CD4-positive, CD25-positive, alpha-beta regulatory T cell (primary cell): ENCODE measurements at places on chromosomes 13 and 19. TPM values are rescaled to one million over a fixed set of nuclear protein-coding genes. Genes with fewer than 3 reads are reported as not detected.

GRCh38 chr19:10764340-10764894 is 46.5 kb downstream of the DNM2 start:
- peaks cover 48% of the 10 kb centered on the region for H3K4me1 ChIP-seq
- H3K27ac ChIP-seq, result no peak overlapping the region
- H3K27me3 ChIP-seq, result no peaks in the 10 kb centered on the region

GRCh38 chr13:20116213-20116612 is 44.6 kb downstream of the GJA3 start:
- no peaks in the 10 kb centered on the region for H3K27me3 ChIP-seq
- H3K4me1 ChIP-seq, result peaks cover 13% of the 10 kb centered on the region
- H3K36me3 ChIP-seq, result no peaks in the 10 kb centered on the region
- no peak for DNase-seq
- H3K27ac ChIP-seq, result no peak overlapping the region
- H3K4me3 ChIP-seq, result no peak overlapping the region

- no peak for DNase-seq
- H3K4me1 ChIP-seq, result no peaks in the 10 kb centered on the region
- peaks cover 80% of the 10 kb centered on the region for H3K36me3 ChIP-seq
- H3K27ac ChIP-seq, result no peak overlapping the region
- no peaks in the 10 kb centered on the region for H3K27me3 ChIP-seq
Observed at GRCh38 chr19:47070756-47071155, 22.3 kb upstream of the TMEM160 start.

Gene IFNL1
- polyA plus RNA-seq, result not detected

Gene HDGFL2
- 11.5 TPM for polyA plus RNA-seq

Gene PCDH9
- 0.08 TPM for polyA plus RNA-seq

DNA sequence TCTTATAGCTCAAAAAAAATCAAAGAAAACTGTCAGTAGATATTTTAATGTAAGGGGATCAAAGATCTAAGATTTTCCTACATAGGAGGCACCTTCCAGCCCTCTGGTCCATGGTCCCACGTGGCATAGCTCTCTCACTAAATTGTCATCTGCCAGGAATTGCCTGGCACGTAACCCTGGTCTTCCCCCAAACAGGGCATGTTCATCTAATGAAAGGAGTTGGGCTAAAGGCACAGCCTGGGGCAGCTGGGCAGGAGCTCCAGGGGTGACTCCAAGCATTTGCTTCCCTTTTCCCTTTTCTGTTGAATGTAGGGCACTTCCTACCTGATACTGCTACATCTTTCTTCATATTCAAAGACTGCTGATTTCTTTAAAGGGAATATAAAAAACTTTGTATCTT is 148.7 kb downstream of the COL4A1 start:
- no peak for DNase-seq
- no peaks in the 10 kb centered on the region for H3K36me3 ChIP-seq
- H3K4me3 ChIP-seq, result no peak overlapping the region
- H3K27ac ChIP-seq, result no peak overlapping the region

- H3K4me1 ChIP-seq, result peaks cover 82% of the 10 kb centered on the region
- no peaks in the 10 kb centered on the region for H3K27me3 ChIP-seq
- peak overlapping the region; percentile 1 for H3K4me3 ChIP-seq
- peak; percentile 58 for DNase-seq
Observed at GRCh38 chr19:5967994-5968430, 9.9 kb downstream of the RANBP3 start.

Gene ZNF558
- 11.2 TPM for polyA plus RNA-seq

Gene ZNF302
- polyA plus RNA-seq, result 19.4 TPM

DNA sequence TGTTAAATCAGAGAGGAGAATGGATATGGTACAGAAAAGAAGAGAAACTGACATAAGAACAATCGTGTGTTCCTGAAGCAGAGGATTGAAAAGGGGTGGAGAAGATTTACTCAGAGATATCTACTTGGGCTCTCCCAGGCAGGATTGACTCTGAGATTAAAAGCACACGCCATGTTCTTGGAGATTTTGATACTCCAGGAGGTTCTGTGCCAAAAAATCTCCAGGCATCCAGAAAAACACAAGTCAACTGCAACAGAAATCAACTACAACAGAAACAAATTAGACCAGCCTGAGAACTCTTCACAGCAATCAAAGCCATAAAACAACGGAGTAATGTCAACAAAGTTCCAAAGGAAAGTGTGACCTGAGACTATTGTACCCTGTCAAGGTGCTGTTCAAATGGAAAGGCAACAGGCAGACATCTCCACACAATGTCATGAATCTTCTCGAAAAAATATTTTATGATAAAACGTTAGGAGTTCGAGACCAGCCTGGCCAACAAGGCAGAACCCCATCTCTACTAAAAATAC is 104.2 kb downstream of the UBL3 start:
- DNase-seq, result no peak
- no peaks in the 10 kb centered on the region for H3K36me3 ChIP-seq
- H3K27me3 ChIP-seq, result no peaks in the 10 kb centered on the region
- no peaks in the 10 kb centered on the region for H3K4me1 ChIP-seq
- H3K4me3 ChIP-seq, result no peak overlapping the region
- H3K27ac ChIP-seq, result no peak overlapping the region

DNA sequence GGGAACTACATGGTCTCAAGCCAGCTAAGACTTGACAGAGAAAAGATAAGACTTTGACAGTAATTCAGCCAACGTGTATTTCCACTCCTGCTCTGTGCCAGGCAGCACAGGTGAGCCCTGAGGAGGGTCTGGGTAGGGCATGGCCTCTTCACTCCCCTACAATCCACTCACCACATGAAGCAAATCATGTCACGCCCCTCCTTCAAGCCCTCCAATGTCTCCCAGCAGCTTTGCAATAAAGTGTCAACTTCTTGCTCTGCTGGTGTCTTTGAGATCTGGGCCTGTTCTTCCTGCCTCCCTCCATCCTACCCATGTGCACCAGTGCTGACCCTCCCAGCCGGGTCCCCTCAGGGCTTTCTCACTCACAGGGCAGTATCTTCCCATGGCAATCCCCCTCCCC is 58.5 kb downstream of the CCDC70 start:
- H3K4me1 ChIP-seq, result peaks cover 3% of the 10 kb centered on the region
- no peak overlapping the region for H3K27ac ChIP-seq
- H3K36me3 ChIP-seq, result no peaks in the 10 kb centered on the region
- no peaks in the 10 kb centered on the region for H3K27me3 ChIP-seq
- no peak overlapping the region for H3K4me3 ChIP-seq
- no peak for DNase-seq

GRCh38 chr19:37706052-37706605 is 13.4 kb downstream of the ZNF607 start:
- no peak overlapping the region for H3K27ac ChIP-seq
- no peak overlapping the region for H3K4me3 ChIP-seq
- H3K4me1 ChIP-seq, result no peaks in the 10 kb centered on the region
- no peaks in the 10 kb centered on the region for H3K27me3 ChIP-seq
- no peak for DNase-seq

GRCh38 chr13:44397766-44398223 is 24.2 kb downstream of the SERP2 start:
- no peak overlapping the region for H3K4me3 ChIP-seq
- H3K36me3 ChIP-seq, result no peaks in the 10 kb centered on the region
- no peak for DNase-seq
- no peak overlapping the region for H3K27ac ChIP-seq

DNA sequence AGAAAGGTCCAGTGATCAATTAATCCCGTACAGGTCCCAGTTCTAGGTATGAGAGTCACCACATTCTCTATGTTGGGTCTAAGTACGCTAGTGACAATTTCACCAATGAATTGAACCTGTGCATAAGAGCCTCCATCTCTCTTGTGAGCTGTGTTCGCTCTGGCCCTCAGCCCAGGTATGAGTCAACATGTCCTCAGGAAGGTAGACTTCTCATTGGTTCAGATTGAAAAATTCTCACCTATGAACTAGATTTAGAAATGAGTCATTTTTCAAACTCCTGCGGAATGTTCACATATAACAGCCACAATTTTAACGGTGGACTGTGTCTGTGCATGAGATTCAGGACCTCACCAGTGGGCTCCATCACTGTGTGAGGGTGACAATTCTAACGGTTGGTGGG is 12.7 kb upstream of the ZNF43 start:
- H3K27ac ChIP-seq, result no peak overlapping the region
- no peak overlapping the region for H3K4me3 ChIP-seq
- peaks cover 24% of the 10 kb centered on the region for H3K36me3 ChIP-seq
- peaks cover 11% of the 10 kb centered on the region for H3K4me1 ChIP-seq

DNA sequence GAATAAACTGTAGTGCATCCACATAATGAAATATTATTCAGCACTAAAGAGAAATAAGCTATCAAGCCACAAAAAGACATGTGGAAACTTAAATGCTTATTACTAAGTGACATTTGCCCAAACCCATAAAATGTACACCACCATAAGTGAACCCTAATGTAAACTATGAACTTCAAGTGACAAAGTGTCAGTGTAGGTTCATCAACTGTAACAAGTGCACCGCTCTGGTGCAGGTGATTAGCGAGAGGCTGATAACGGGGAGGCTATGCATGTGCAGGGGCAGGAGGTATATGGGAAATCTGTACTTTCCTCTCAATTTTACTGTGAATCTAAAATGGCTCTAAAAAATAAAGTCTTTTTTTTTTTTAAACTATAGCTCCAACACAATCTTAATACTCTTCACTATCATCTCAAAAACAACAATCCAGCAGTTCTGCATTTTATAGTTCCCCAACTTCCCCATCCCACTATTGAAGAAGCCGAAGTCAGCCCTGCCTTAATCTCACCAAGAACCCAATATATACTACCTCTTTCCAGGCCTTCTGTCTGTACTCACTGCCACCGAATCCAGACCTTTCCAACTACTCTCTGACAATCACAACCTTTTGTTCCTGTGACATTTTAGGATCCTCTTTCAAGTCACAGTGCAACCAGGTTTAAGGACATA is 22.6 kb downstream of the ELF1 start:
- H3K27ac ChIP-seq, result peak overlapping the region; percentile 68

DNA sequence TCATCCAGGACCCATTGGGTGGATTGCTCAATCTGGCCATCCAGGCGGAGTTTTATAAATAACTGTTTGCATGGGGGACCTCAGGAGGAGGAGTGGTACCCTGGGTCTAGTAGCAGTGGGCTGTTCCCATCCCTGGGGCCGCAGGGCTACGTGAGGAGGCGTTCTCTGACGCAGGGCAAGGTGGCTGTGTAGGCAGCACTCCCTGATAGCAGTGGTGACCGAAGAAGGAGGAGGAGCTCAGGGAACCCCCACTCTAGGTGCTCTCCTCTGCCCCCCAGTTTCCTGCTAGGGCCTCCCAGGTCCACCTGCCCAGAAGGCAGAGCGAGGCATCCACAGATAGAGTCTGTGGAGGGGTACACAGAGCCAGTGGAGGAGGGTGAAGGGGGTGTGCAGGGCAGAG is 64.1 kb downstream of the CCNE1 start:
- H3K4me1 ChIP-seq, result peaks cover 16% of the 10 kb centered on the region
- no peaks in the 10 kb centered on the region for H3K36me3 ChIP-seq
- H3K27me3 ChIP-seq, result peaks cover 3% of the 10 kb centered on the region
- DNase-seq, result no peak

GRCh38 chr19:58518256-58519086 is 1.1 kb downstream of the ZBTB45 start:
- peaks cover 31% of the 10 kb centered on the region for H3K4me1 ChIP-seq
- H3K27me3 ChIP-seq, result no peaks in the 10 kb centered on the region
- peak overlapping the region; percentile 65 for H3K4me3 ChIP-seq
- peaks cover 4% of the 10 kb centered on the region for H3K36me3 ChIP-seq

Gene GNG7
- 1.6 TPM for polyA plus RNA-seq

- H3K27ac ChIP-seq, result no peak overlapping the region
- H3K4me1 ChIP-seq, result no peaks in the 10 kb centered on the region
- DNase-seq, result no peak
- no peaks in the 10 kb centered on the region for H3K27me3 ChIP-seq
- no peak overlapping the region for H3K4me3 ChIP-seq
Observed at GRCh38 chr13:32495841-32496240, 42.8 kb downstream of the N4BP2L2 start.

DNA sequence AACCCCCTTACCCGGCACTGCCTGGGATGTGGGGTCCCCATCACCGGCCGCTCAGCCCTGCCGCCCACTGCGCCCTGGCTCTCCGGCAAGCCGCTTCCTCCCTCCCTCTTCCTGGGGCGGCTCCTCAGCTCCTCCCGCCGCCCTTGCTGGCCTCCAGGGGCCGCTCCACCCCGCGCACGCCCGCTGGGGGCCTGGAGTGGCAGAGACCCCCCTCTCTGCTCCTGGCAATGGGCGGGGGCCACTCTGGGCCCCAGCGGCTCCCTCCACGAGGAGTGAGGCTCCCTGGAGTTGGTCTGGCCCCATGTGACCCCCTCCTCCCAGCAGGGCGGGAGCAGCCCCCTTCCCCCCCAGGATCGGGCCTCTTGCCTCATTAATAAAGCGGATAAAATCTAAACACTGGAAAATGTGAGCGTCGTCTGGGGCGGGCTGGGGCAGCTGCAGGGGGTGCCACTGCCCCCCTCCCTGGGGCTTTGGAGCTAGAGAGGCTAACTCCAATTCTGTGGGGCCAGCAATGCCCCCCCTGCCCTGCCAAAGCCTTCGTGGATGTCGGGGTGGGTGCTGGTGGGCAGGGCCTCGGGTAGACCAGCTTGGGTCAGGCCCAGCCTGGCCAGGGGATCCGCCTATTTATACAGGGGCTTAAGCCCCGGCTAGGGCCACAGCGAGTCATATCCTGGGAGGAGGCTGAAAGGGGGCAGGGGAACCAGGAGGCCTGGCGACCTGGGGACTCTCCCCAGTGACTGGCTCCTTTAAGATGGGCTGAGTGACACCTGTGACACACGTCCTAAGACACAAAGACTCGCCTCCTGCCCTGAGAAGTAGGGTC is at the start of gene PTGER1:
TSS of gene PTGER1 (minus strand) at position 104 of the 823 bp plus-strand sequence. CDS start 1,034 bp downstream, outside the sequence.
- DNase-seq, result peak; percentile 47
- peaks cover 2% of the 10 kb centered on the region for H3K27me3 ChIP-seq
- H3K4me3 ChIP-seq, result no peak within 1 kb of the TSS
- H3K27ac ChIP-seq, result no peak within 1 kb of the TSS
- peaks cover 10% of the 10 kb centered on the region for H3K36me3 ChIP-seq
- H3K4me1 ChIP-seq, result peaks cover 44% of the 10 kb centered on the region

DNA sequence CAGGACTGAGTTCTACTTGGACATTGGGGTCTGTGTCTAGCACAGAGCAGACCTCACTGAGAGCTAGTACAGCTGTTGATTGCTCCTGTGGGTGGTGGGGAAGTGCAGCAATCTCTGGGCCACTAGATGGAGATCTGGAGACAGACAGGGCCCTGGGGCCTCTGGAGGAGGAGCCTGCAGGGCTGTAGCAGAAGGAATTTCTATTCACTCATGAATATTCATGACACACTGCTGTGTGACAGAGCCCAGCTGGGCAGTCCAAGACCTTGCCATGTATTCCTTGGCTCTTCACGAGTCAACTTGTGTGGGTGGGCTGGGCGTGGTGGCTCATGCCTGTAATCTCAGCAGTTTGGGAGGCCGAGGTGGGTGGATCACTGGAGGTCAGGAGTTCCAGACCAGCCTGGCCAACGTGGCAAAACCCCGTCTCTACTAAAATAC is 37.5 kb downstream of the SUGP2 start:
- H3K4me1 ChIP-seq, result no peaks in the 10 kb centered on the region
- H3K4me3 ChIP-seq, result no peak overlapping the region
- no peak overlapping the region for H3K27ac ChIP-seq
- peak; percentile 44 for DNase-seq

Gene FUT2
- polyA plus RNA-seq, result 0.67 TPM

GRCh38 chr13:103406967-103407366 is 340.8 kb upstream of the SLC10A2 start:
- H3K36me3 ChIP-seq, result no peaks in the 10 kb centered on the region
- no peak overlapping the region for H3K27ac ChIP-seq
- no peak overlapping the region for H3K4me3 ChIP-seq
- H3K4me1 ChIP-seq, result no peaks in the 10 kb centered on the region
- no peaks in the 10 kb centered on the region for H3K27me3 ChIP-seq

Gene KCNN4
- 29.9 TPM for polyA plus RNA-seq

Gene NLRP11
- polyA plus RNA-seq, result not detected

GRCh38 chr19:4241824-4242430 is 5.0 kb upstream of the YJU2 start:
- peaks cover 7% of the 10 kb centered on the region for H3K4me1 ChIP-seq
- no peak overlapping the region for H3K27ac ChIP-seq
- no peak overlapping the region for H3K4me3 ChIP-seq
- H3K36me3 ChIP-seq, result no peaks in the 10 kb centered on the region
